ENCODE measurements at places on chromosomes 2 and 18. TPM values are rescaled to one million over a fixed set of nuclear protein-coding genes. Genes with fewer than 3 reads are reported as not detected.
A peak's percentile ranks its signal among the peaks of the same experiment; 100 is the strongest.

DNA sequence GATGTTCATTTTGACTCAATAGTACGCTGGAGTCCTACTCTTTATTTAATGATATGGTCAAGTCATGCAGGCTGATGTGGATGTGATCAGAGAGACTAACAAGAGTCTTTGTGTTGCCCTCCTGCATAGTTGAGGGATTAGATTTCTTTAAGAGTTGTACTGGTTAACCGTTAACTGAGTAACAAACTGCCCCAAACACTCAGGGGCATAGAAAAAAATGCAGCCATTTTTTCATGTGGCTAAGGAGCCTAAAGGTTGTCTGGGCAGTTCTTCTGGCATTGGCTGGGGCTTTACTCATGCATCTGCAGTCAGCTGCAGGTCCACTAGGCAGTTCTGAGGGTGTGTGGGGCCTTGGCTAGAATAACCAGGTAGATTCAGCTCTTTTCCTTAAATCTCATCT is 32.5 kb downstream of the DOCK10 start:
- no peaks in the 10 kb centered on the region for H3K4me1 ChIP-seq
- H3K4me3 ChIP-seq = no peak overlapping the region
- no peak overlapping the region for H3K27ac ChIP-seq
- DNase-seq = no peak

DNA sequence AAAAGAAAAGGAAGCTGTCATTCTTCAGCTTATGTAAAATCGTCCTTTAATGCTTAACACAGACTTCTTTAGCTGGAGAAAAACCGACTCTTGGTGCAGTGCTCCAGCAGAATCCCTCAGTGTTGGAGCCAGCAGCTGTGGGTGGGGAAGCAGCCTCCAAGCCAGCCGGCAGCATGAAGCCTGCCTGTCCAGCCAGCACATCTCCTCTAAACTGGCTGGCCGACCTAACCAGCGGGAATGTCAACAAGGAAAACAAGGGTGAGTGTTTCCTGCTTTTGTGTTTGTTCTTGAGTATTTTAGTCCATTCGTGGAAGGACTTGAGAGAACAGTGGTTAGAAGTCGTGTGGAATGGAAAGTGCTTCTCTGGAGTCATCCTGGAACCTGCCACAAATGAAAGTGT is 38.9 kb downstream of the KDM3A start:
- no peaks in the 10 kb centered on the region for H3K4me1 ChIP-seq
- no peak overlapping the region for H3K4me3 ChIP-seq
- DNase-seq = no peak
- peak overlapping the region; percentile 29 for H3K27ac ChIP-seq
- H3K27me3 ChIP-seq = no peaks in the 10 kb centered on the region
- peaks cover 78% of the 10 kb centered on the region for H3K36me3 ChIP-seq

DNA sequence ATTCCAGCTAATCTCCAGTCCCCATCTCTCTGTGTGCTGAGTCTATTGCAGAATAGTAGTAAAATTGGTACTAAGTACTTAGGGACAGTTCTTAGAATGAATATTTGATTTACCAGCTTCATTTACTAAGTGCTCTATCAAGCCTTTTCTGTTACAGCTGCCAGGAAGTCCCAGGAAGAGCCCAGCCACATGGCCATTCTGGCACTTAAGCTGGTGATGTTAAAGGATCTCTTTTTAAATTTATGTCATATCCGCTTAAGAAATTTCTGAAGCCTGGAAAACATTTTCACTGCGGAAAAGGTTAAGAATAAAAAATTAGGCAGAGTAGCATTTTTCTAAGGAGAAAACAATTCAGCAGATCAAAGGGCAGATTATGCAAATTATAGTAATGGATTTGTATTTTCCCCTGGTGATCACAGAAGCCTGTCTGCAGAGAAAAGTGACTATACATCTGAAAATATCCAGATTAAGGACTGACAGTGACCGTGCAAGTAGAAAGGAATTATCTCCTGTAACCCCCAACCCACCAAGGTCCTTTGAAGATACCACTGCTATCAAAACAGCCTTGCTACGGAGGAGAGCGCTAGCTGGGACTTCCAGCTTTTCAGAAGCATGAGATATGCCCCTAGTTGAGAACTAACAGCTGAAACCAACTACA is 260.8 kb downstream of the SH3BP4 start:
- H3K4me3 ChIP-seq = no peak overlapping the region
- H3K4me1 ChIP-seq = no peaks in the 10 kb centered on the region
- no peak overlapping the region for H3K27ac ChIP-seq

DNA sequence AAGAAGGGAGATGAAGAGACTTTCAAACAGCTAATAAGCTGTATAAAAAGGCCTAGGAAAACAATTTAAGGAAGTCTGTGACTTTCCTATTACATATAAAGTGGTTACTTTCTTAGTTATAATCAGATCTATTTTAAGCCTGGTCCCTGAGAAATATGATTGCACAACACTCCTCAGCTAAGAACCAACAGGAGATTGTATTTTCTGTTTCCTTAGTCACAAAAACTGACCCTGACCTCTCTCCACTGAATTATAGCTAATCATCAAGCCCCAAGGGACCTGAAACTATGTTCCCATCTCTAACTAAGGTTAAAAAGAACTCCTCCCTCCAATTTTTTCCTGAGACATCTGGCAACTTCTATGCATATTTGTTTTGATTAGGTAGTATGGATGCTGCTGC is 106.9 kb downstream of the ROCK1 start:
- H3K36me3 ChIP-seq = peaks cover 17% of the 10 kb centered on the region
- DNase-seq = no peak
- no peaks in the 10 kb centered on the region for H3K27me3 ChIP-seq
- H3K27ac ChIP-seq = no peak overlapping the region

- H3K4me3 ChIP-seq = no peak overlapping the region
Observed at GRCh38 chr2:158189526-158189925, 87.8 kb downstream of the UPP2 start.

GRCh38 chr18:500632-501405 is at the start of gene COLEC12:
COLEC12 (minus strand) TSS chr18:500701; CDS start chr18:500514, 187 bp downstream.
- H3K4me1 ChIP-seq = peaks cover 5% of the 10 kb centered on the region
- H3K36me3 ChIP-seq = no peaks in the 10 kb centered on the region
- H3K27me3 ChIP-seq = no peaks in the 10 kb centered on the region
- peak within 1 kb of the TSS; percentile 61 for H3K4me3 ChIP-seq
- peak; percentile 83 for DNase-seq
- H3K27ac ChIP-seq = peak within 1 kb of the TSS; percentile 62

GRCh38 chr2:52613064-52613463 is 1154.5 kb upstream of the CHAC2 start:
- H3K4me1 ChIP-seq = no peaks in the 10 kb centered on the region
- H3K27ac ChIP-seq = no peak overlapping the region
- DNase-seq = peak; percentile 13
- no peaks in the 10 kb centered on the region for H3K27me3 ChIP-seq
- H3K4me3 ChIP-seq = no peak overlapping the region
- H3K36me3 ChIP-seq = no peaks in the 10 kb centered on the region

- H3K4me3 ChIP-seq = no peak overlapping the region
- no peak overlapping the region for H3K27ac ChIP-seq
- H3K36me3 ChIP-seq = no peaks in the 10 kb centered on the region
- H3K27me3 ChIP-seq = no peaks in the 10 kb centered on the region
- DNase-seq = no peak
Observed at GRCh38 chr2:133884739-133885381, 316.6 kb upstream of the NCKAP5 start.

DNA sequence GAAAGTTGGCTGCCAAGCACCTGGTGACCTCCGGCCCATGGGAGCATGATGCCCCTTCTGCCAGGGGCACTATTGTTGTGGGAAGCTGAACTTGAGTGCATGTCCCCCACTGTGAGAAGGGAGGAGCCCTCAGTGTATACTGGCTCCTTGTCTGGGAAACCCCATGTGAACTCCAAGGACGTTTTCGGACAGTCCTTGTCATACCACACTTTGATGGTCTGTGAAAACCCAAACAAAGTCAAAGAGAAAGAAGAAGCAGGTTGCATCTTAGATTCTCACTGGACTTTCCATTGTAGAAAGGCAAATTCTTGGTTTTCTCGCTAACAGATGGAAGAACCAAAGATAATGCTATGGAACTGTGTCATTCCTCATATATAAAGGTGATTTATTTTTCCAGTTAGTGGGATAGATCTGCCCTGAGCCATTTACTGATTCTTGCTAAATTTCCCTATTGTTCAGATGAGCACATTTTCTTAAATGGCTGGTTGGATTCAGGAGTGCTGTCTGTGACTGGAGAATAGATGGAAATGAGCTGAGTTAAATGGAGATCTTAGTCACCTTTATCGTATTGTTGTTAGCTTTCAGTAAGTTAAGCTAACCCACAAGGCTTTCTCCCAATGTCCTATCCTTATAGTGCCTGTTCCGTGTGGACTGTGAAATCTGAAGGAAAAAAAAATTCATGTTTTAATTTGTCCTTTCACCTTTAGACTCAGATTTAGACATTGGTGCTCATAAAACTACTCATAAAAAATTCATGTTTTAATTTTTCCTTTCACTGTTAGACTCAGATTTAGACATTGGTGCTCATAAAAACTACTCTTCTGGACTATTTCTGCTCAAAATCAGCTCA is 166.6 kb downstream of the ACTR3 start:
- no peaks in the 10 kb centered on the region for H3K27me3 ChIP-seq
- no peaks in the 10 kb centered on the region for H3K4me1 ChIP-seq
- H3K27ac ChIP-seq = no peak overlapping the region
- DNase-seq = no peak

DNA sequence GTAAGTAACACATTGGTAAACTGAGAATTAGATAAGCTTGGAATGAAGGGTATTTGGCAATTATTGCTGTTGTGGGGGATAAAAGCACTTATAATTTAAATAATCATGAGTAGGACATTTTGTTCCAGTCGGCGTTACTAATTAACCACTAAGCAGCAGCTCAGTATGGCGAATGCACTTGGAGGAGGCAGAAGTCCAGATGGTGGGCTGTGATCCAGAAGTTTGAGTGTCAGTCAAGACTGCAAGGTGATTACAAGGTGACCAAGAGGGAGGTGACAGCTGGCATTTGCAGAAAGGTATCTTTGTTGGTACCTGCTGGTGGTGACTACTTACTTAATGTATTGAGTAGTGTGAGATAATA is 643.6 kb upstream of the FAM98A start:
- H3K27ac ChIP-seq = no peak overlapping the region
- no peaks in the 10 kb centered on the region for H3K36me3 ChIP-seq
- H3K27me3 ChIP-seq = no peaks in the 10 kb centered on the region
- no peak overlapping the region for H3K4me3 ChIP-seq
- DNase-seq = peak; percentile 49
- no peaks in the 10 kb centered on the region for H3K4me1 ChIP-seq

- peak overlapping the region; percentile 79 for H3K27ac ChIP-seq
- no peak for DNase-seq
- H3K4me3 ChIP-seq = no peak overlapping the region
- no peaks in the 10 kb centered on the region for H3K27me3 ChIP-seq
- H3K4me1 ChIP-seq = peaks cover 6% of the 10 kb centered on the region
- H3K36me3 ChIP-seq = no peaks in the 10 kb centered on the region
Observed at GRCh38 chr2:171894612-171894947, 536 bp upstream of the SLC25A12 start.

- no peaks in the 10 kb centered on the region for H3K27me3 ChIP-seq
- no peaks in the 10 kb centered on the region for H3K4me1 ChIP-seq
- no peak overlapping the region for H3K4me3 ChIP-seq
- no peak for DNase-seq
- H3K36me3 ChIP-seq = no peaks in the 10 kb centered on the region
Observed at GRCh38 chr2:67462738-67463496, 65.8 kb downstream of the ETAA1 start.

DNA sequence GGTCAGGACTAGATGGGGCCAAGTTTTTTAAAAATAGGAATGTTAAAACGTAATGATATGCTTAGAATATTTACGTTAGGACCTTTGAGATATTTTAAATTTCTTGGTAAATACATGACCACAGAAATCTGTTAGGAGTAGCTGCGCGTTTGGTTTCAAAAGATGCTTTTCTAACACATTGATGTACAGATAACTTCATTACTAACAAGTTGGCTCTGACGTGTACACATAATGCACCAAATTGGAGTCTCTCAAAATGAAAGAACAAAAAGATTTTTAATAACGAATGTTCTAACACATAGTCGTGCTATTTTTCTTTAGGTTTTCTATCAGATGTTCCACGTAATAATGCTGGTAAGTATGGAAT is 608 bp downstream of the PHOSPHO2 start:
- no peaks in the 10 kb centered on the region for H3K27me3 ChIP-seq
- H3K4me1 ChIP-seq = peaks cover 15% of the 10 kb centered on the region
- DNase-seq = no peak
- no peaks in the 10 kb centered on the region for H3K36me3 ChIP-seq

DNA sequence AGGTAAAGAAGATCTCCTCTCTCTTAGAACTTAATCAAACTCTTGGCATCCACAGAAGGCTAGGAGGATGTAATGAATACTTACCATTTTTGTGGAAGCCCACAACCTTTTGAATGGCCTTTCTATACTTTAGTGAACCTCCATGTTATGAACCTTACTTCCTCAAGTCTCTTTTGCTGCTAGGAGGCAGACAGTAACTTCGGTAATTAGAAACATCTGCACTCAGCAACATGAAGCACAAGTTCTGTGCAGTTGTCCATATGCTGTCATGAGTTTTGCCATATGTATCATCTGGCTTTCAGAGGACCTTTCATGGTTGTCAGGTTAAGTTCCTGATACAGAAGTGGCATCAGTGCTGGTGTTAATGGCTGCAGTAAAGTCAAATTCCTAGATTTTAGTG is 50.4 kb downstream of the PDK1 start:
- H3K36me3 ChIP-seq = no peaks in the 10 kb centered on the region
- H3K4me3 ChIP-seq = no peak overlapping the region
- no peaks in the 10 kb centered on the region for H3K4me1 ChIP-seq
- no peak overlapping the region for H3K27ac ChIP-seq
- H3K27me3 ChIP-seq = no peaks in the 10 kb centered on the region
- DNase-seq = no peak

DNA sequence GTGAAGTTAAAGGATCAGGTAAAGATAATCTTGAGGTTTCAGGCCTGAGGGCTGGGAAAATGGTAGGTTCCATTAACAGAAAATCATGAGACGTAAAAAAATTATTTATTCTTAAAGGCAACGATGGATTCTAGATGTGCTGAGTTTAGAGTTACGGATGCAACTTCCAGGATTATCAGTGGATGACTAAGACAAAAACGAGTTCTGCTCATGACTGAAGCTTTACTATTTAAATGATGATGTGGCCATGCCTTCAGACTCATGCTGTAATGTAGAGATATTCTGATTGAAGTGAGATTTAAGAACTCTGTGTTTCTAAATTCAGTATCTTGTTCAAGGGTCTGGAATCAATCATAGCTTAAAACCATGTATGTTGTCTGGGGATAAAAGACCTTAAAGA is 5.0 kb downstream of the TMEM237 start:
- H3K4me3 ChIP-seq = no peak overlapping the region
- H3K36me3 ChIP-seq = peaks cover 14% of the 10 kb centered on the region
- DNase-seq = no peak
- no peak overlapping the region for H3K27ac ChIP-seq
- no peaks in the 10 kb centered on the region for H3K27me3 ChIP-seq
- peaks cover 3% of the 10 kb centered on the region for H3K4me1 ChIP-seq

Gene RND3
- total RNA-seq = 42.7 TPM

Gene ALPP
- 7.0 TPM for total RNA-seq

Gene SLC14A1
- total RNA-seq = 10.5 TPM

Gene C2orf66
- total RNA-seq = not detected

Gene ANKRD30BL
- not detected for total RNA-seq

Gene CCDC141
- 48.1 TPM for total RNA-seq

Gene CASP10
- total RNA-seq = 74.4 TPM

Gene POTEC
- total RNA-seq = not detected

Gene MYO5B
- 24.5 TPM for total RNA-seq
